ENCODE measurements at places on chromosomes 16 and 17.

- DNase-seq = no peak
Measured at GRCh38 chr17:78438271-78438691, 59.8 kb downstream of the PGS1 start.

GRCh38 chr17:1484676-1485422 lies 7.6 kb downstream of the MYO1C start:
- DNase-seq = peak; percentile 47

- no peak for DNase-seq
Measured at GRCh38 chr16:75462806-75463205, 1.7 kb downstream of the TMEM170A start.

DNA sequence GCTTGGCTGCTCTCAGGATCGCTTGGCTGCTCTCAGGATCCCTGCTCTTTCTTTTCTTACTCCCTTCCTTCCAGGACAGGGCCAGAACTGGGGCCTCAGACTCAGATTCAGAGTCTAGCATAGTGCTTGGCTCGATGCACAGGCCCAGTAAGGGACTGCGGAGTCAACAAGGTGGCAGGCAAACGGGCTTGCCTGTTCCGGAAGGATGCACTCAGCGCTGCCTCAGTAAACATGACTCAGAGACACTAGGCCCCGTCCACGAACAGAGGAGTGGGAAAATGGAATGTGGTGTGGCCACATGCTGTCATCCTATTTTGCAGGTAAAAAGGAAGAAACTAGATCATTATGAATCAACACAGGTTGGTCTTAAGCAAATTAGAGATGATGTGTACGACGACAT lies 9.8 kb downstream of the SPHK1 start:
- no peak for DNase-seq

DNA sequence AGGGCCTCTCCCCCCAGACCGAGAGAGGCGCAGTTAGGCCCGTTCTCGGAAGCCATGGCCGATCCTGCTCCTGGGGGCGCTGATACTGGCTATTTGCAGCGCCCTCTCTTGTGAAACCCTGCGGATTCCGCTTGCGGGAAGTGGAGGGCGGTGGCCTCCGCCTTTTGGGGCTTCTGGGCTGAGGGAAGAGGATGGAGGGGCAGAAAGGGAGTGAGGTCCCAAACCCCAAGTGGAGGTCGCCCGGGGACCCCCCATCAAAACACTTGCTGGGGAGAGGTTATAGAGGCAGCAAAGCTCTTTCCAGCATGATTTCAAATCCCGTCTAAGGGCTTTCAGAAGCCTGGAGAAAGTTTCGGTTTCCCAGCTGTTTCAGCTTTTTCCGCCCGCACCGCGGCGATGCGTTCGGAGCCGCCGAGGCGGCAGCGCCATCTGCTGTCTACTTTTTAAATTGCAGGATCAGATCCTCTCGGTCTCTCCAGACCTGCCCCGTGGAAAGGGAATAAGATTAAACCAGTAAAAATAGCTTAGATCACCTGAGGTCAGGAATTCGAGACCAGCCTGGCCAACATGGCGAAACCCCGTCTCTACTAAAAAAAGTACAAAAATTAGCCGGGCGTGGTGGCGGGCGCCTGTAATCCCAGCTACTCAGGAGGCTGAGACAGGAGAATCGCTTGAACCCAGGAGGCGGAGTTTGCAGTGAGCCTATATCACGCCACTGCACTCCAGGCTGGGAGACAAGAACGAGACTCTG lies 15.8 kb downstream of the SNX20 start:
- peak; percentile 66 for DNase-seq

GRCh38 chr17:66518677-66519076 lies 216.3 kb downstream of the PRKCA start:
- no peak for DNase-seq

DNA sequence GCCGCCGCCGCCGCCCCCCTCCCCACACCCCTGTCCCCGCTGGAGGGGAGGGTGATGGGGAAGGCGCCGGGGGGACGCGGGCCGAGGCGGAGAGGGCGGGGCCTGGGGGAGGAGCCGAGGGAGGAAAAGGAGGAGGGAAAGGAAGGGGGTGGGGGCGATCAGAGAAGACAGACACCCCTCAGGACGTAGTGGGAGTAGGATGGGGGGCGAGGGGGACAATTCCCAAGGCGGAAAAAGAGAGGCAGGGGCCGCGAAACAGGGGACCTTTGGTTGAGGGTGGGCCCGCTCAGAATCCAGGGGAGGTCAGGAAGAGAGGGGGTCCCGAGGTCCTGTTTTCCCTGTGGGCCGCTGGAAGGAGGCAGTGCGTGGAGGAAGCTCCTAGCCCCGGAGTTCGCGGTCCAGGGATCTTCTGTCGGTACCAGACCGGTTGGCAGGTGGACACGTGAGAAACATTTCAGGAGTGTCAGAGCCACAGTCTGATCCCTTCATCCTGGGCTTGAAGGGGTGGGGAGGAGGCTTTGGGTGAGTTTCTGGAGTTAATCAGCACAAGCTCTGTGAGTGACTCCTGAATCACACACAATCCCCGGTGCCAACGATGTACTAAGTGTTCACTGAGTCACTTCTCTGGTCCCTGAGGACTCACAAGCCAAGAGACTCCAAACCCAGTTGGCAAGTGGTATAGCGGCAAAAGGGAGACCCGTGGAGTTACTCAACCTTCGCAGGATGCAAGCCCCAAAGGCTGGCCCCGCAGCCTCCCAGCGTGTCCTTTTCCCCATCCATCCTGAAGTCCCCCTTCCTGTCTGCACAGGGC lies at the start of gene XYLT1:
XYLT1 (minus strand) TSS at position 53 of the 811 bp plus-strand sequence. CDS start 164 bp downstream, outside the sequence.
- DNase-seq = peak; percentile 94

GRCh38 chr17:1060991-1061390 lies 64.1 kb downstream of the TIMM22 start:
- peak; percentile 79 for DNase-seq

DNA sequence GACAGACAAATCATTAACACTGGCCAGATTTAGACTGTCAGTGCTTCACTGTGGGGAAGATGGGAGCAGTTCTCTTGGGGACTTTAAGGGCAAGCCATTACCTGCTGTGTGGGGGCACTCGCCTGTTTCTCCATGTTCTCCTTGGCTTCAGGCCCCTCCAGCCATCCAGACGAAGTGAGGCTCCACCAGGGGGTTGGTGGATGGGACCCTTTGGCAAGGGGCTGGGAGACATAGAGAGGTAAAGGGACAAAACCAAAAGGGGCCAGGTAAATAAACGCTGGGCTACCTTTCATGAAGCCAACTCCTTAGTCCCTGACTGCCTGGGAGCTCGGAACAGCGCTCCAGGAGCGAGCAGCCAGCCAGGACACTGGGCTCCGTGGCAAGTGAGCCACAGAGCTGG lies 14.0 kb downstream of the TBX4 start:
- no peak for DNase-seq

DNA sequence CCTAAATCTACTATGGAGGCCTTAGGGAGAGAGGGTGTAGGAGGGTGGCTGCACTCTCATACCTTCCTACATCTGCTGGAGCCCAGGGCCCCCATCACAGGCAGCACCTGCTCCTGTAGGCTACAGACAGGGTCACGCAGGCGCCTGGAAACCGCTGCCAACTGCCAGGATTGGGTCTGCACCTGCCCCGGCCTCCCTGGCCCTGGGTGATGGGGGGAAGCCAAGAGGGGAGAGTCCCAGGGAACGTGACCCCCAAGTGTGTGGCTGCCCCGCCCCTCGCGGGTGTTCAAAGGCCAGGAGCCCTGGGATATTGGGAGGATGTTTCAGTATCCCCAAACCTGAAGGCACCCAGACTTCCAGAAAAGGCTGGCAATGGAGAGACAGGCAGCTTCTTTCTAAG lies 5.6 kb upstream of the TEX19 start:
- no peak for DNase-seq

DNA sequence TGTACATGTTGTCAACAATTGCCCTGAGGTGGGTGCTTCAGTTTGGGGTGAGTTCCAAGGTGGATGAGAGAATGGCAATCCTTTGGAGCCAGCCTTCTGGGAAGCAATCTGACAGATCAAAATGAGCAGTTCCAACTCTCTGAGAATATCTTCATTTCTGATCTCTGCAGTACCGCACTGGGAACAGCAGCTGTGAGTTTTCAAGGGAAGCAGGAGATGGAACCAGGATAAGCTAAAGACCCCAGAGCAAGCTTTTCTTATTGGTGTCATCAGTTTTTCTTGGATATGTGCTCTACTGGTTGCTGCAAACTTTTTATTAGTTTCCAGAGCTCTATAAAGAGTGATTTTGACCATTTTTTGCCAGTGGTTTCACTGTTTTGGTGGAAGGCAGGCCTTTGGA lies 94.7 kb downstream of the KCNJ12 start:
- DNase-seq = no peak

DNA sequence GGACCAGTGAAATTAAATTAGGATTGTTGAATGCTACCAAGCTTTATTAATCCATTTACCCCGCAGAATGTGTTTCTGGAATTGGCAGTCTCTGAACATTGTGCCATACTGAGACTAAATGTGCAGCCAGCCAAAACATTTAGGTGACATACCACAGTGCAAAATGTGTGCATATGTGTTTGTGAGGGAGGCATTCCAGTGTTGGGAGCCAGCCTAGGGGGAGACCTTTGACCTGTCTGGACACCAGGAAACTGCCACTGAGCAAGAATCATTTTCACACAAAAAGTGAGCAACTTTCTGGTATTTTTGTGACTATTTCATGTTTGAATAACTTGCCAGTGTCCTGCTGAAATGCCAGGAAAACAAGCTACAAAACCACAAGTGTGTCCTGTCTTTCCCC lies 64.7 kb upstream of the SLC12A3 start:
- no peak for DNase-seq

GRCh38 chr16:12317856-12318537 lies 341.5 kb downstream of the SNX29 start:
- no peak for DNase-seq

Data from tibial artery (tissue), 4 donors.